Stimulated activated CD4-positive, alpha-beta T cell treated with anti-CD3 and anti-CD28 coated beads, Interleukin-1b, Interleukin-23, amount 100 ng/mL, for 48 hours (primary cell): ENCODE measurements at places on chromosomes 5 and 9.

DNA sequence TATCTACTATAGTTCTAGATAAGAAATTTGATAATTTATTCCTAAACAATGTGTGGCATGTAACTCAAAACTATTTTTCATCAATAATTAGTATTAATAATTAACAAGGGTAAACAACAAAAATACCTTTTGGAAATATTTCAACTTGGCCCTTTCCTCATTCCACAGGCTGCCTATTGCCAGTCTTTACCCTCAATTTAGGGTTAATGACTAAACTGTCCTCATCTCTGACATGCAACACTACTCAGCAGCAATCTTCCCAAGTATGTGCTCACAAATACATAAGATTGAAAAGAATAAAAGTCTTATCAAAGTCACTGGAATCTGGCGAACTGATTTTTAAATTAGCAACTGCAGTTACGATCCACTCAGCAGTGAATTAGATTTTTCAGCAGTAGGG is 153.6 kb downstream of the GLIS3 start:
- no peak for DNase-seq

DNA sequence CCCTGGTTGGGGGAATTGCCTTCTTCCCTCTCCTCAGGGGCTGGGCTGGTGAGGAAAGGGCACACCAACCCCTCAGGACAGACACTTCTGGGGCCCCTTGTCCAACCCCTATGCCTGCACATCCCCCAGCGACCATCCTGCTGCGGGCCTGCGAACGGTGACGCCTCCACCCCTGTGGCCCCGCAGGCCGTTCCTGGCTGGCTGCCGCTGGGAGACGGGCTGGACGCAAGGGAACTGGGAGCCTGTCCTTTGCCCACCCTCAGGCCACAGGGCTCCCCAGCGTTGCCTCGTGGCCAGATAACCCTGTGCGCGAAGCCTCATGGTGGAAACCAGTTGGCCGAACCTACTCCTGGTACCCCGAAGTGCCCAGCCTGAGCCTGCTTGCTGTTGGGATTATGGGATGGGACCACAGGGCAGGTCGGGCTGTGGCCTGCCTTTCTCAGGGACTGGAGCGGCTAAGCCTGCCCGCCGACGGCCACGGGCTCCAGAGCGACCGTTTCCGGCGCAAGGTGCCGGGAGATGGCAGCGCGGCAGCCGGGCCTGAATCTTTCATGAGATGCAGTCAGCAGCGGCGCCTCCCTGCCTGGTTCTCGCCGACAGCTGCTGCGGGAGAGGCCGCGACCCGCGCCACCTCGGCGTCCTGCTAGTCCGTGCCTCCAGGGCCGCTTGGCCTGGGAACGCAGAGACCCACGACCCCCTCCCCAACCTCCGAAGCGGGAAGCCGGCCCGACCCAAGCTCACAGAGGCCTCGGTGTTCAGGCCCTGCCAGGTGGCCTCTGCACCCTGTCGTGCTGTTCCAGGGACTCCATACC is 6.5 kb upstream of the PITX1 start:
- DNase-seq = no peak

GRCh38 chr5:40404613-40405012 is 275.1 kb upstream of the PTGER4 start:
- DNase-seq = no peak

GRCh38 chr5:131635684-131636572 is 899 bp upstream of the RAPGEF6 start:
- DNase-seq = no peak

DNA sequence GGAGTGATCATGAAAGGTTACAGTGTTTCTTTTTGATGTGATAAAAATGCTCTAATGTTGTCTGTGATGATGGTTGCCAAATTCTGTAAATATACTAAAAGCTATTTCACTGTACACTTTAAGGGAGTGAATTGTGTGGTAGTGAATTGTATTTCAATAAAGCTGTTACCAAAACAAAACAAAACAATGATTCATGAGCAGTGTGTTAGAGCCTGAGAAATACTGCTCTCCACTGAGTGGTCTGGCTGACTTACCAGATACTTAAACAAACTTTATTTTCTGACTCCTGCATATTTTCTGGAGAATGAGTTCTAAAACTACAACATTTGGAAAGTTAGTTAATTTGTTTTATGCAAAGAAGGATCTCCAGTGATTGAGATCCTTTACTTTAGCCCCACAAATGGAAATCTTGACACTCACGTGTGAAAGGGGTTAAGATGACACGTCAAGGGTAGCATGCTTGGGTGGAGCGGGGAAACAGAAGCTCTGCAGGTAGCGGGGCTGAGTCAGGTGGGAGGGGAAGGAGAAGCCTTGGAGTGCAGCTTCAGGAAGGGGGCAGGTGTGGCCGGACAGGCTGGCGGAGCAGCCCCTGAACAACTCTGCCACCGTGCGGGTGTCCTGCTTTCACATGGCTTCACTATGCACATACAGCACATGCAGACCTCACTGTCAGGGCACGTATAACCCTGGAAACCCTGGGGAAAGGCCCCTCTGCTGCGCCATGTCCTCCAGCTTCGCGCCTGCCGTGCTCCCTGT is 256.7 kb downstream of the IRX1 start:
- no peak for DNase-seq

- no peak for DNase-seq
Measured at GRCh38 chr9:71036501-71036900, 84.9 kb downstream of the TRPM3 start.

DNA sequence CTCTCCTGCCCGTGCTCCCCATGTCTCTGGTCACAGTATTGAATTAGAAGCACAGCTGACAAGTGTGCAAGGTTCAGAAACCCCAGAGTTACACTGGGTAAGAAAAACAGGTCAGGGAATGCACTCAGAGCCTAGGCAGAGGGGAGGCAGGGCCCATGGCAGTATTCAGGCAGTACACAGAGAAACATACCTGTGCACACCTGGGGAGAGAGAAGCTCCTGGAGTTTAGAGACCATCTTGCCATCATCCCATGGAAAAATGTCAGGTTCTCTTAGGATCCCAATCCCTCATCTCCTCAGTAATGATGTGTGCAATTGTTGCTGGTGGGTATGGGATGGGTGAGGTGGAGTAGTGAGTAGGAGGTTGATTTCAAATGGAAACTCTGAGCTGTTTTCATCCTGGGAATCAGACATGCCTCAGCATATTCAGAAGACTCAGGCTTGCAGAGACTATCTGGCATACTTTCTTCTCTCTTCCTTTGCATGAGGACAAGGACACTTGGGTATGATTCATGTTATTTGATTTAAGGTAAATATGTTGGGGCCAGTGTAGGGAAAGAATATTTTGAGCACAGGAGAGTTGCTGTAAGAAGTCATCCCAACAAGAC is 228.5 kb downstream of the ESM1 start:
- DNase-seq = no peak

DNA sequence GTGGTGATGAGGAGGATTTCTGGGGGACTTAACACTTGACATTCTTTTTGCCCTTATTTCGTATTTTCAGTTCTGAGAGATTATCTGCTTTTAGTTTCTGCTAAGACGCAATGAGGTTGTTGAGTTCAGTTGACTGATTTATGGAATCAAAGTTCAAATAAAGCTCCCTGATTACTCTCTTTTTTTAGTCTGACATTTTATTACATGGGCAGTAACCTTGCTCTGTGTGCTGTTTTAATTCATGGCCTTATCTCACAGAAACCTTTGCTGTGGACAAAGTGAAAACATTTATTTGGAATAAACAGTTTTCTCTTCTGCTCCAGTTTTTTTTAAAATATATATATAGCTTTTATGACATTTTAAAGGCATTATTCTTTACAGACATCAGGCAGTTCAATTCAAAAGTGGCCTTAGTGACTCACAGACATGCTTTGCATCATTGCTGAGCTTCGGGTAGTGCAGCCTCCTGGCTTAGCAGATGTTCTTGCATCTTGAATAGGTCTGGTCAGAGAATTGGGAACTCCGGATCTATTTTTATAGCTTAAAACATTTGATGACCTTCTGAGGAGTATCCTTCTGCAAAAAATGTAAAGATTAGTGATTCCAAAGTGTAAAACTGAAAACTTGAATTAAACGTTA is 162.9 kb downstream of the FAM170A start:
- no peak for DNase-seq

DNA sequence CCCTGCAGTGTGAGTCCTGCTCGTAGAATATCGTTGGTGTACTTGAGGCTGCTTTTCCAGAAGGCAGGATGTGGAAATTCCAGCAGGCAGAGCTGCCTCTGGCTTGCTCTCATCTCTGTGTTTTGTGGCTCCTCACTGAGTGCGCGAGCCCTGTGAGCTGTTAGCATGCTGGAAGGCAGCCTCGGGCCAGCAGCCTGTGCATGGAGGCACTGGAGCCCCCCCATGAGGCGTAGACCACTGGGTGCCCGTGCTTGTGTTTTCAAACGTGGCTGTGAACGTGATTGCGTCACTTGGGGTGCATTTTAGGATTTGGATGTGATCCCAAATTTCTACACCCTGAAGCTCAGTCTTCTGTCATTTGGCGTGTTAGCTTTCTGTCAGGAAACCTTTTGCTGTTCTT is 3.2 kb downstream of the WDR5 start:
- DNase-seq = no peak

- DNase-seq = no peak
Measured at GRCh38 chr5:178387856-178388190, 155.2 kb upstream of the PHYKPL start.

DNA sequence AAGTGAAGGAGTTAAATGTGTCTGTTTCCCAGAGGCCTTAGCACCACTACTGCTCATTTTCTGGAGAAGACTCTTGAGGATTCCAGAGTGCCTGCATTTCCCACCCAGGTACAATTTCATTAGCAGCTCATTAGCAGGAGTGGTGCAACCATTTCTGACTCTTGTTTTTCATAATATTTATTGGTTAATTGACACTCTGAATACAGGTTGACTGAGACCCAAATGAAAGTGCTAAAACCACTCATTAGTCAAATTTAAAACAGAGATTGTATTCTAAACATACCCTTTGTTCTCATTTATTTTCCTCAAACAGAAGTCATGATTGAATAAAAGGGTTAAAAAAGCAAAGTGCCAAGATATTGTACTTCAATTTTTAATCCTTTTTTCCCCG is 134.5 kb downstream of the SIL1 start:
- DNase-seq = no peak

DNA sequence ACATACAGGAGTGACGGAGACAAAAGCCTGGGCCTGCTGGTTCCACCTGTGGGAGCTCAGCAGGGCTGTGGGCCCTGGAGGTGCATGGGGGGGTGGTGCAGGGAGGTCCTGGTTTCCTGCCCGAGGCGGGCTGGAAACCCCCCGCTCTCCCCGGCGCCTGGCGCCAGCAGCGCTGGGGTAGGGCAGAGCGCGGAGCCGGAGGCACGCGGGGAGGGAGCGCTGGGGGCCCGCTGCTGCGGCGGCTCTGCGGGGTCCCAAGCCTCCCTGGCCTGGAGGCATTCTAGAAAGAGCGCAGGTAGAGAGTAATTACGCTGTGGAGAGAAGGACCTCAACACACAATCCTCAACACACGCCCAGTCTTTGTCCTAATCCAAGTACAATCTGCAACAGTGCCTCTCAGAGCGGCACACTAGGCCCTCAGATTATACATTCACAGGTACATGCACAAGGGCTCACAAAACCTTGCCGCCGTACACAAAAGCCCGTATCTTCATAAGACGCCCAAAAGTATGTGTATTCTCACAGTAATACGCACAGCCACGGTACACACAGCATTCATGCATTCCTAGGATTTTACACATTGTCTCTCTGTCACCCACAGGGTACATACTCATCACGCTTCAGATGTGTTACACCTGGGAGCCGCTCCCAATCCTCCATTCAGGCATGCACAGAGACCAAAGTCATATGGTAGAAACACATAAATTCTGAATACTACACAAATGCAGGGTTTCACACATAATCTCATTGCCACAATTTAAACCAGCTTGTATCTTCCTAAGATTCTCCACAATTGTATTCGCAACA is 2.1 kb upstream of the HAND1 start:
- DNase-seq = no peak

DNA sequence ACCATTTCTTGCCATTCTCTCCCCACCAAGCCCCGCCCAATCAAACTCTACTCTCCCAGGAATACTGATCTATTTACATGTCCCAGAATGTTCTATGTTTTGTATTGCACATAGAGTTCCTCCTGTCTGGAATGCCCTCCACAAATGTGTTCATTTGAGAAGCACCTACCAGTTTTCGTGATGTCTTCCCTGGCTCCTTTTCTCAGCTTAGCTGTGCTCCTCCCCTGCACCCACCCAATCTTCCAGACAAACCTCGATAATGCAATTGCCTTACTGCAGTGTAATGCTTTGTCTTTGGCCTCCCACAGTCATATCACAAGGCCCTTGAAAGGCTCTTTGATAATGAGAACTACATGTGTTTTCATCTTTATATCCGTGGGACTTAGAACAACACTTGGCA is 214.5 kb upstream of the ANKRD55 start:
- DNase-seq = no peak

- DNase-seq = no peak
Measured at GRCh38 chr9:108316066-108316465, 539.7 kb downstream of the ACTL7B start.

GRCh38 chr5:62791059-62791458 is 212.4 kb downstream of the LRRC70 start:
- no peak for DNase-seq

DNA sequence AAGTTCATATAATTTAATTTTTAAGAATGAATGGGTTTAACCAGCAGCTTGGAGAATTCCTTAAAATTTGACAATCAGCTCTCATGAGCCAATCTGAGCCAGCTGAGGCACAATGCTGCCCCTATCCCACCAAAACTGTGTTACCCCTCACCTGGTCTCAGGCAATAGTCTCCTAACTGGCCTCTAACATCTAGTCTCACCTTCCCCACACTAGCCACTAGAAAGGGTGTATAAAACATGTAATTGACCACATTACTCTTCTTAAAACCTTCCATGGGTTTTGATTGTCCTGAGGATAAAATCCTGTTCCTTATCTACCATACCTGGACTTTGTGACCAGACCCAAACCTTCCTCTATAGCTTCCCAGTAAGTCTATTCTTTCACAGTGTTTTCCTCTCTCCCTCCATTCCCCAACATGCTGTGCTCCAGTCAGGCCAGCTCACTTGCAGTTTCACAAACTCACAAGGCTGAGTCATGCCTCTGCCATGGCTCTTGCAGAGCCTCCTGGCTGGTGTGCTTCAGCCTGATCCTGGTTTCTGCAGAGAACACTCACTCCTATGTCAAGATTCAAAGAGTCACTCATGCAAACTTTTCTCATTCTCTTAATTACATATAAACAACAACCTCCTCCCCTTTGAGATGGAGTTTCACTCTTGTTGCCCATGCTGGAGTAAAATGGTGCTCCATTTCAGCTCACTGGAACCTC is 16.0 kb upstream of the ZCCHC7 start:
- peak; percentile 45 for DNase-seq

DNA sequence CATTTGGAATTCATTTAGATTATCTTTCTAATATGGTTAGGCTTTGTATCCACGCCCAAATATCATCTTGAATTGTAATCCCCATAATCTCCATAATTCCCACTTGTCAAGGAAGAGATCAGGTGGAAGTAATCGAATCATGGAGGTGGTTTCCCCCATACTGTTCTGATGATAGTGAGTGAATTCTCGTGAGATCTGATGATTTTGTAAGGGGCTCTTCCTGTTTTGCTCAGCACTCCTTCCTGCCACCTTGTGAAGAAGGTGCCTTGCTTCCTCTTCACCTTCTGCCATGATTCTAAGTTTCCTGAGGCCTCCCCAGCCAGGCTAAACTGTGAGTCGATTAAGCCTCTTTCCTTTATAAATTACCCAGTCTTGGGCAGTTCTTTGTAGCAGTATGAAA is 527.5 kb upstream of the ARRDC3 start:
- no peak for DNase-seq
